ENCODE measurements at places on chromosomes 12 and 14. TPM values are rescaled to one million over a fixed set of nuclear protein-coding genes. Genes with fewer than 3 reads are reported as not detected.
A peak's percentile ranks its signal among the peaks of the same experiment; 100 is the strongest.

- no peak for DNase-seq
Observed at GRCh38 chr14:98350213-98350612, 921.8 kb downstream of the BCL11B start.

- peak; percentile 6 for DNase-seq
Observed at GRCh38 chr14:26255213-26255612, 342.6 kb downstream of the NOVA1 start.

The POLE2 gene
- 60.2 TPM for total RNA-seq

DNA sequence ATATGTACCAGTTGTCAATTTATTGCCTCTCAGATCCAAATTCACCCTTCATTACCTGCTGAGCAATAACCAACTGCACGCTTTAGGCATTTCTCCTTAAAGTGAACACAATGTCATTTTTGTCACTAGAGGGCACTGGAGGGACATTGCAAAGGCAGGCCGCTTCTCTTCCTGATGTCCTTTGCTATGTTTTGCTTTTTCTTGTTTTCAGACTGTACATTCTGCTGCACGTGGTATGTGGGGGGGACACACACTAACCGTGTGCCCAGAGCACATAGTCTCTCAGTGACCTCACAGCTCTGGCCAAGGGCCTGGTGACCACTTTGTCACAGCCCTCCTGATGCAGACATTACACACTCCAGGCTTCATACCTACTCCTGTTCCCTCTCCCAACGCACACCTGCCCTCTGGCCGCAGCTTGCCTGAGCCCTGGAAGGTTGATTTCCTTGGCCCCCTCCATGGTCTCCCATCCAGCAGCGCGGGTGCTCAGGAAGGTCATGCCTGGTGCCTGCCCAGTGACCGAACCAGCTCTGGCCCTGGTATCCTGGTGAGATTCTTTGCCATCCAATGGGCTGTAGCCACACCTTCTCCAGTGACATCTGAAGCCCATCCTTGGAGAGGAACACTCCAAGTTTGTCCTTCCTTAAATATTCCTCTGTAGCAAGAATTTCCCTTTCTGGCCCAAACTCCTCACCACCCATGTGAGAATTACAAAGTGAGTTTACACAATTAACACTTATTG, 39.9 kb downstream of the MYO1H start:
- peak; percentile 37 for DNase-seq

GRCh38 chr12:53389702-53390101, 9.7 kb downstream of the SP1 start:
- no peak for DNase-seq

The CLEC4D gene
- not detected for total RNA-seq

GRCh38 chr12:101830367-101831325, at the start of gene GNPTAB:
GNPTAB (minus strand) TSS chr12:101830959; CDS start chr12:101830675, 284 bp downstream.
- peak; percentile 97 for DNase-seq

GRCh38 chr12:132470397-132470796, 19.6 kb upstream of the FBRSL1 start:
- no peak for DNase-seq

- DNase-seq: no peak
Observed at GRCh38 chr14:85974602-85975001, 444.7 kb downstream of the FLRT2 start.

- peak; percentile 56 for DNase-seq
Observed at GRCh38 chr14:29741909-29742401, 185.7 kb downstream of the PRKD1 start.

- peak; percentile 9 for DNase-seq
Observed at GRCh38 chr14:105499256-105500035, 8.4 kb downstream of the TEDC1 start.

GRCh38 chr12:96454396-96454795, 35.0 kb upstream of the CFAP54 start:
- DNase-seq: no peak

GRCh38 chr14:93029911-93030508, 85.7 kb downstream of the ITPK1 start:
- no peak for DNase-seq

DNA sequence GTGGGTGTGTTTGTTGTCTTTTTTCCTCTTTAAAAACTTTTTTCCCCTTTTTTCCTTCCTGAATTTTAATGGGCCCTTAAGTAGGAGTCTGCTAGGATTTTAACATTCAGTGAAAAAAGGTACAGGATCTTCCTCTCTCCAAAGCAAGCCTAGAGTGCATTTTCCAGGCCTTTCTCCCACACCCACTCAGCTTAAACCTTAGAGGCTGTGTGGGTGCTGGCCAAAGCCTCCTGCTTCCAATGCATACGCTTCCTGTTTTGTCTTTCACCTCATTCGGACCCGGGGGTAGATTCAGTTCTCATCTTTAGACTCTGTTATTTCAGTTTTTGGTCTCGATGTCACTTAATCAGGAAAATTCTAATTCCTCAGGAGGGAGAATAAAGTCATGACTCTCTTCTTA, 51.2 kb downstream of the TMEM30B start:
- DNase-seq: no peak

DNA sequence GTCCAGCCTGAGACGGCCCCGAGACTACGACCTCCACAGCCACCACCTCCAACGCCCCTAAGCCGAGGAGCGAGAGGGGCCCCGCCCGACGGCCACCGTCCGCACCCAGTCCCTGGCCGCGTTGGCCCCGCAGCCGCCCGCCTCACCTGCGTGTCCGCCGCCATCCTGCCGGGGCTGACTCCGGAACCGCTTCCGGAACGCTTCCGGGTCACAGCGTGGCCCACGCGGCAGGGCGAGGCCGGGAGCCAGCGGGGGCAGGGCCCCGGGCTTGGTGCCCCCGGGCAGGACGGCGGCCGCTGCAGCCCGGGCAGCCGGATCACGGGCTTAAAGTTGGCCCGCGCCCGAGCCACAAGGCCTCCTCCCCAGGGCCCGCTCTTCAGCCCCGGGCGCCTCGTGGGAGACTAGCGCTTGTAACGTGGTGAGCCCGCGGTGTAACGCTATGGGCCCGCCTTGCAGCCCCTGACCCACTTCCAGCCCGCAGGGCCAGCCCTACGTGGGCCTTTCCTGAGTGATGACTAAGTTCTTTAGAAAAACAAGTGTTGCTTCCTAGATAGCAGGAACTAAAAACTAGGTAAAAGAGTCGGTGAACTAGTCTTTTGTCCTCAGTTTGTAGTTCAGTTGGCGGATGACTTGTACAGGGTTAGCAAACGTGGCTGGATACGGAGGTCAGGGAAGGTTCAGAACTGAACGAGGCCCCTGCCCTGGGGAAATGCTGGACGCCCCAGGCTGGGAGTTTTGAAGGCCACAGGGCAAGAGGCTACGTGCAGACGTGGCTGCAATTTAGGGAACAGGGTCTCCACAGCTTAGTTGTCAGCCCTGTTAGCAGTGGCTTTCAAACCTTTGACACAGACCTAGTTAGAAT, at the start of gene GCN1:
Gene GCN1, minus strand, starts transcription at position 182 of the 862 bp plus-strand sequence. Its CDS starts 18 bp downstream, at position 164.
- DNase-seq: peak; percentile 93

The DHRS2 gene
- total RNA-seq: 7.6 TPM

The MCRS1 gene
- 102 TPM for total RNA-seq

The ARHGAP9 gene
- 0.51 TPM for total RNA-seq

The MYF5 gene
- total RNA-seq: not detected

GRCh38 chr14:28707814-28708213, 58.8 kb upstream of the FOXG1 start:
- DNase-seq: peak; percentile 56

- no peak for DNase-seq
Observed at GRCh38 chr14:31026077-31026449, at the start of gene STRN3. STRN3 (minus strand) TSS chr14:31026379; CDS start chr14:31026185, 194 bp downstream.

DNA sequence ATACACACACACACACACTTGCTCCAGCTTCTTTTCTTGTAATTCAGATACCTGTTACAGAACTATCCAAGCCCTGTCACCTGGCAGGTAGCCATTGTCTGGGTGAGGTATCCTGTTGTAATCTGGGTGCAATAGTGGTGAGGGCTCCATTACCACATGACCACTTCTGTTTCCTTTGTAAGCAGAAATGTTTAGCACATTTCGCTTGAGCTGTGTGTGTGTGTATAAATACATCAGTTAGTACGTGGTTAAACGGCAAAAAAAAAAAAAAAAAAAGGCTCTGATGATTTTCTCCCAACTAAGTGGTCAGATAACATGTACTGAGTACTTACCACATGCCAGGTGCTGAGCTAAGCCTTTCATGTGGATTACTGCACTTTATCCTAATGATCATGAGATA, 129.3 kb upstream of the SSTR1 start:
- DNase-seq: no peak

DNA sequence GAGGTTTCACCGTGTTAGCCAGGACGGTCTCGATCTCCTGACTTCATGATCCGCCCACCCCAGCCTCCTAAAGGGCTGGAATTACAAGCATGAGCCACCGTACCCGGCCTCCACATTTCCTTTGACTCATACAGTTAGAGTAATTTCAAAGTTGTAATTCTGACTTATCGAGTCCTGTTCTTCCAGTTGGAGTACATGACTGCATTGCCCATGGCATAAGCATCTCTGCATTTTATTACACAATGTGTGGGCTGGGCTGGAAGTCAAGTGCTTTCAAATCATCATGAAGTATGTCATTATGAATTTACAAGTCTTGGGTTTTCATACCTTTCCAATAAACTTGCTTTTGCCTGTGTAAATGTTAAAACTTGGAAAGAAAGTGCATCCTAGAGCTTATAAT, 1295.7 kb upstream of the FLRT2 start:
- no peak for DNase-seq

GRCh38 chr14:22986508-22987054, 4.2 kb upstream of the AJUBA start:
- peak; percentile 84 for DNase-seq

DNA sequence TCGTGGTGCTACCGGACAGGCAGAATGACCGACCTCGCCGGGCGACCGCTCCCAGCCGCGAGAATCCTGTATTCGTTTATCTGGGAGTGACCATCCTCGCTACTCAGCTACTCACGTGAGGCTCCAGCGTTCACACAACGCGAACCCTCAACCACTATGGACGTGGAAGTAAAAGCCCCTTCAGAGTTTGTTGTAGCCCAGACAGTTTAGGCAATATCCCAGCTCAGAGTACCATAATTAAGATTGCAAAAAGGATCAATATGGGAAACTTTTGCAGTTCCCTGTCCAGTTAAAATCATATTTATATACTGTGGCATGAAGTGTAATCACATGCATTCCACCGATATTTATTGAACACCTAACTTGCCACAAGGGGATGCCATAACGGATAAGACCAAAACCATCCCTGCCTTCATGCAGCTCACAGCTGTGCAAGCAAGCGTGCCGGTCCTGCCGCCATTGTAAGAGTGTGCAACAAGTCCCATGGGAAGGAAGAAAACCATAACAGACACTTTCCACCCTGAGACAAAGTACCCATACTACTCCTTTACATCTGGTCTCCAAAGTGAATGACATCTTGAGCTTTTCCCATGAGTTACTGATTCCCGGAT, 938 bp upstream of the MAX start:
- DNase-seq: peak; percentile 50

DNA sequence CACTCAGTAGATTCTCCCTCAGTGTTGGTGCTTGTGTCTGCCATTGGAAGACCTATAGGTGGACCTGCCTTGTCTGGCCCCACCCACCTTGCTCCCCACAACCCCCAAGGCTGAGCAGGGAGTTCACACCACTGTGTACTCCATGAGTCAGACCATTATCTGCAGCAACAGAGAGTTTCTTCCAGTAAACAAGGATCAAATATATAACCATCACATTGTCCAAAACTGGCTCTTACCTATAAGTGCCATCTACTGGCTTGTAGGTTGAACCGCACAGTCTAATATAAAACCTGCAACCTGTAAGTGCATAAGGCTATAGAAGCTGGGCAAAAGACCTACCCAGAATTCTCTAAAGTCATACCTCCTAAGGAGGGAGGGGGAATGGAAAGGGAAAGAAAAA, 7.9 kb downstream of the TAS2R13 start:
- no peak for DNase-seq

The OR6C4 gene
- not detected for total RNA-seq

DNA sequence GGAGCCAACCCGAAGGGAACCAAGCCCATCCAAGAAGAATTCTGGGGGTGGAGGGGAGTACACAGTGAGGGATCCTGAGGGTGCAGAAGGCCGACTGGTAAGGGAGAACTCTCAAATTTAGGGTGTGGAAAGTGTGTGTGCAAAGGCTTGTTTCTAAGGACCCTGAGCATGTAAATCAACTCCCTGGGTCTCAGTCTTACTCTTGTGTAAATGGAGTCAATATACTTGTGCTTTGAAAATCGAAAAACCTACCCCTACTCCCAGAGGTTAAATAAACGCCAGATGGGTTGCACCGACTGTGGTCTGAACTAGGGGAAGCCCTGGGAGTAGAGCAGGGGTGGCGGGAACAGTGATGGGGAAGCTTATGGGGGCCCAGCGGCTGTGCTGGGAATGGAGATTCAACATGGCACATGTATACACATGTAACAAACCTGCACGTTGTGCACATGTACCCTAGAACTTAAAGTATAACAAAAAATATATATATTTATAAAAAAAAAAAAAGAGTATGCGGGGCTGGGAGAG, 6.0 kb downstream of the B4GALNT1 start:
- DNase-seq: no peak

DNA sequence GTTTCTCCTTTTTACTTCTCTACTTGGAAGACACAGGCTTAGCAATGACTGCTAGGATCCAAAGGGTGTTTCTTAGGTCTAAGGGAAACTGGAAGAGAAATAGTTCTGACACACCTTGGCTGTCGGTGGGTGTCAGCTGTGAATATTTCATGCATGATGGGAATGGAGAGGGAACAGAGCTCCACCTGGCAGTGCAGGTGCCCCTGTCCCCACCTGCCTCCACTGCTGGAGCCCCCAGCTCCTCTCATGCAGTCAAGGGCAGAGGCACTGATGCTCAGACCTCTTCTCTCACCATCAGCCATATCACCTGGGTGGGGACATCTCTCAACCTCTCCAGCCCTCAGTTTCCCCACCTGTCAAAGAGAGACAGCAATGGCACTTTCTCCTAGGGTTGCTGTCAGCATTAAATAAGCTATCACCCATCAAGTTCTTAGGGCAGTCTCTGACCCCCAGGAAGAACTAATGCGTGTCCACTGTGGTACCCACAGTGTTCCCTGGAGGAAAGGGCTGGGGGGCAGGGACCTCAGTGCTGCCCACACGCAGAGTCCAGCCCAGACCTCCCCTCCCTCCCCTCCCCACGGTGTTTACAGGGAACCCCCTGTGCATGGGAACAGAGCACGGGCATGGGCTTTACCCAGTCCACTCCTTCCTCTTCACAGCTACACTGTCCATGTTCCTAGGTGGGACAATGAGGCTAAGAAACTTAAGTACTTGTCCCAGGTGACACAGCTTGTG, 69.1 kb downstream of the C14orf132 start:
- DNase-seq: no peak

DNA sequence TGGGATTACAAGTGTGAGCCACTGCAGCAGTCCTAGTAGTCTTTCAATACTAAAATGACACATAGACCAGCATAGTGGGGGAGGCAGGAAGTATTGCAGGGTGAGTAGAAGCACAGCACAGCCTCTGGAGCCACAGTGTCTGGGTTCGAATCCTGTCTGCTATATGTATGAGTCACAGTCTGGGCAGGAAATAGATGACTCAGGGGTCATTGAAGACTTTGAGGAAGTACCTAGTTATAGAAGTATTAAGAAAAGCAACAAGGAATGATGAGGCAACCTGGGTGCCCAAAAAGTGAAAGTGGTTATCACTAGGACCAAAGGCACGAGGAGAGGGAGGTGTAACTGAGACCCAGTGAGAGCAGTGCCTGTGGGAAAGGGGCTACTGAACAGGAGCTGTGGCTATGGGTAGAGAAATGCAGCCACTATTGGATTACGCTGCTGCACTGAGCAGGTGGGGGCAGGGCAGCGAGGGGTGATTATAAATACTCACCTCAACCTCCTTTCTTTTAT, 124.0 kb downstream of the PDE3A start:
- peak; percentile 75 for DNase-seq

Data from Daoy (cell line).